ENCODE measurements at places on chromosomes 3 and 15. TPM values are rescaled to one million over a fixed set of nuclear protein-coding genes. Genes with fewer than 3 reads are reported as not detected.

GRCh38 chr15:92891533-92892200 is 8.5 kb upstream of the CHD2 start:
- DNase-seq = no peak

- DNase-seq = no peak
These were observed 264.0 kb upstream of the SLITRK3 start for GRCh38 chr3:165459924-165460835.

GRCh38 chr3:101827211-101828174 is 21.8 kb upstream of the NFKBIZ start:
- peak; percentile 78 for DNase-seq

GRCh38 chr3:112124907-112125607 is 8.0 kb downstream of the GCSAM start:
- DNase-seq = no peak

DNA sequence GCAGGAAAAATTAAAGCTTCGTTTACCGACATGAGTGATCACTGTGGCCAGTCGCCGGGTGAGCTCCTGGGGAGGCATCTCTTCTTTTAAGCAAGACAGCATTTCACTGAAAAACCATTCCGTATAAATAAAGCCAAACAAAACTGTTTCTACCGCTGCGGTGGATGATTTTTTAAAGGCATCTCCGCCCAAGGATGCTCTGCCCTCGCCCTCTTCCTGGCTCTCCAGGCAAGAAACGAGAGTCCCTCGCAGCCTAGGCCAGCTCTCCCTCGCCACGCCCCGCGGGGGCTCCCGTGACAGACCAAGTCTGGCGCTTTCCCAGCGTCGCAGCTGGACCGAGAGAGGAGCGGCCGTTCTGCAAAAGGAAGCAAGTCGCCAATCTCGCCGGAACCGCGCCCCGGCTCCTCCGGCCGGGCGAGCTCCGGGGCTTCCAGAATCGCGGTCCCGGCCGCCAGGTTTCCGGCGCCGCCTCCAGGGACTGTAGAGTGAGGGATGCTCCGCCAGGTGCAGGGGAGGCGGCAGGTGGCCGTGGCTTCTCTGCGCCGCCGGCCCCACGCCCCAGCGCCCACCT is 458 bp downstream of the MCF2L2 start:
- DNase-seq = peak; percentile 54

SIDT1 gene
- total RNA-seq = 16.8 TPM

- no peak for DNase-seq
These were observed 5.2 kb downstream of the MAGI1 start for GRCh38 chr3:66033241-66034138.

DNA sequence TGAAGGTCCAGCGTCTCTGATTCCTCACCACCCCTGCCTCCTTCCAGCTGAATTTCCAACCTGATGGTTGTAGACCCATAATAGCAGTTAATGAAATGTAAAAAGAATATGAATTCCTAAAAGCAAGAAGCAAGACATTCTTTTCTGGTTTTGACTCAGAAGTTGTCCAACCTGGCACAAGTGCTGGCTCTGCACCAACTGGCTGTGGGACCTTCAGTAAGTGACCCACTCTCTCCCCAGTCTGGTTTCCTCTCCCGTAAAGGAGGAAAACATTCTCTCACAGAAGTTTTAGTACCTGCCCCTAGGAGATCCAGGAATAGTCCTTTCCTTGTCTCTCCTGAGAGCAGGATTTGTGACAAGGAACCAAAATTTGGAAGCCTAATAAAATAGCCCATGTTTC is 236.9 kb upstream of the TRIM42 start:
- DNase-seq = no peak

- no peak for DNase-seq
These were observed 87.8 kb downstream of the TOP2B start for GRCh38 chr3:25576831-25577454.

- DNase-seq = peak; percentile 55
These were observed 7.3 kb upstream of the ZNF592 start for GRCh38 chr15:84741121-84741520.

GRCh38 chr3:37625051-37625450 is 236.6 kb upstream of the CTDSPL start:
- no peak for DNase-seq

DNA sequence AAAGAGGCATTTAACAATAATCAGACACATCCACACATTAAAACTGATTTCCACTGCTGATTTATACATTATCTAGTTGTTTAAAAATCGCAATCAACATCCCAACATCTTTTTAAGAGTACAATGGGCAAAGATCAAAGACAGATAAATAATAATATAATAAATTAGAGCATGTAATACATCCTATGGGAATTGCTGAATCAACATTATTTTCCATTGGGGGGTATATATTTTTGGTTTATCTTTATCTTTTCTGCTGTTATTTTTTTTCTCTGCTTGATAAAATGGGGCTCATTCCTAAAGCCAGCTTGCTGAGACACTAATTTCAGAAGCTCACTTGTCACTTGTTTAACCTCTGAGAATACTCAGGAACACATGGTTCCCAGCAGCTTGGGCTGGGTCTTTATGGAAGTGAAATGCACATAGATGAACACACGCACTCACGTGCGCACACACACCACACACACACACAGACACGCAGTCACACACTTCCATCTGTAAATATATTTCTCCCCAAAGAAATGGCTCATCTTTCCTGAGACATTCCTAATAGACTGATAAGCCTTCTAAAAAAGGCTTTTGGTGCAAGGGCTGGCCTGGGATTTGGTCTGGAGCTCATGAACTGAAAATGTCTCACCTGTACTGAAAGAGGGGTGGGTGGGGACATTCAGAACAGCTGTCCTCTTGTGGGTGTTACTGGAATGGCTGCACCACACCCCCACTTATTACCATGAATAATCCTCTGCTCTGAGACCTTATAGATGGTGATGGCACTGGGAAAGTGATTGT is 3.5 kb upstream of the PPIB start:
- DNase-seq = no peak

PP2D1 gene
- total RNA-seq = not detected

GRCh38 chr3:140013220-140013619 is 78.2 kb downstream of the CLSTN2 start:
- no peak for DNase-seq

- DNase-seq = no peak
These were observed 58.5 kb downstream of the CEP63 start for GRCh38 chr3:134544316-134544715.

GRCh38 chr3:9352917-9353752 is 9.7 kb upstream of the THUMPD3 start:
- DNase-seq = peak; percentile 76
